ENCODE measurements at places on chromosomes 11 and 22.

- H3K4me1 ChIP-seq = peaks cover 41% of the 10 kb centered on the region
- H3K36me3 ChIP-seq = no peaks in the 10 kb centered on the region
- peak overlapping the region; percentile 54 for H3K4me3 ChIP-seq
- H3K27me3 ChIP-seq = peaks cover 2% of the 10 kb centered on the region
Observed at GRCh38 chr11:2136209-2136951, 2.8 kb downstream of the IGF2 start.

DNA sequence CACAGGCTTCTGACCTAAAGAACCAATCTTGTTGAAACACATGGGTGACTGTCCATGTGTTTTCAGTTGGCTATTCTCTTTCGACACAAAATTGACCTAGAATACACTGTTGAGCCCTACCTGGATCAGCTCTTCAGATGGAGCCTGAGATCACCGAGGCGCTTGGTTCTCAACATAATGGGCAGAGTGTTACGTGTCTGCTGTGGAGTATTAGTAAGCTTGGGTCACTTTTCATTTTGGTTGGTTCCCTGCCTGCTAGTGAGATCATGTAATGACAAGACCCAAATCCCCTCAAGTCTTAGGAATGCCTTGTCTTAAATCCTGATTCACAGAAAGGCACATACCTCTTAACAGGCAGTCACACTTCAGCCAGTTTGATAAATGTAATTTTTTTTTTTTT lies 8.7 kb downstream of the MED19 start:
- H3K36me3 ChIP-seq = peaks cover 77% of the 10 kb centered on the region
- H3K27me3 ChIP-seq = no peaks in the 10 kb centered on the region
- no peak overlapping the region for H3K27ac ChIP-seq
- H3K4me3 ChIP-seq = no peak overlapping the region
- H3K4me1 ChIP-seq = no peaks in the 10 kb centered on the region

- no peaks in the 10 kb centered on the region for H3K27me3 ChIP-seq
- peak overlapping the region; percentile 88 for H3K27ac ChIP-seq
- H3K4me3 ChIP-seq = no peak overlapping the region
- DNase-seq = no peak
Observed at GRCh38 chr22:46110215-46110614, 40.1 kb upstream of the PPARA start.

GRCh38 chr11:74746868-74747267 lies 1.8 kb upstream of the RNF169 start:
- no peaks in the 10 kb centered on the region for H3K27me3 ChIP-seq
- no peaks in the 10 kb centered on the region for H3K36me3 ChIP-seq
- H3K27ac ChIP-seq = no peak overlapping the region
- H3K4me1 ChIP-seq = no peaks in the 10 kb centered on the region
- no peak for DNase-seq

GRCh38 chr11:114132417-114132816 lies 72.9 kb downstream of the ZBTB16 start:
- H3K27me3 ChIP-seq = no peaks in the 10 kb centered on the region
- H3K4me1 ChIP-seq = no peaks in the 10 kb centered on the region
- peak overlapping the region; percentile 17 for H3K27ac ChIP-seq
- no peak for DNase-seq
